ENCODE measurements at places on chromosomes 12 and 14.

DNA sequence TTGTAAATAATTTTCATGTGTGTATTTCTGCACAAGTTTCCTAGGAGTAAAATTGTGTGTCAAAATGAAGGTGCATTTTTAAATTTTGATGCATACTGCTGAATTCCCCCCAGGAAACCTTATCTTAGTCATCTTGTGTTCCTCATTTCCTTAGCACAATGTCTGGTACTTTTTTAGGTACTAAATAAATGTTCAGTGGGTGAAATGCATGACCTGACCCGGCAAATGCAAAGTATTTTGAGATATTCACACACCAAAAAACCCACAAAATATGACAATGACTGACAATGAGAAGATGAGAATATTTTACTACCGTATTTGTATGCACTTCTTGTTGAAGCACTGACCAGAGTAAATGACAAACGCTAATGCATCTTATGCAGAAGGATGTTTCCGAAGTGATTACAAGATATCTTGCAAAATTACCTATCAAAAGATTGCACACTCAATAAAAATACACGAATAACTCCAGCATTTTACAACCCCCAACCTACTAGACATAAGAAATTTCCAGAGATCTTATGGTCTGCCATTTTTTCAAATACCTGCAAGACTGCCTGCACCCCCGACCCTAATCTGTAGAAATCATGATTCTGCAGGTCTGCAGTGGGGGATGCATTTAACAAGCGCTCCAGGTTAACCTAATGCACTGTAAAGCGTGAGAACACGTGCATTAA lies 895 bp upstream of the PRKAB1 start:
- DNase-seq: no peak

DNA sequence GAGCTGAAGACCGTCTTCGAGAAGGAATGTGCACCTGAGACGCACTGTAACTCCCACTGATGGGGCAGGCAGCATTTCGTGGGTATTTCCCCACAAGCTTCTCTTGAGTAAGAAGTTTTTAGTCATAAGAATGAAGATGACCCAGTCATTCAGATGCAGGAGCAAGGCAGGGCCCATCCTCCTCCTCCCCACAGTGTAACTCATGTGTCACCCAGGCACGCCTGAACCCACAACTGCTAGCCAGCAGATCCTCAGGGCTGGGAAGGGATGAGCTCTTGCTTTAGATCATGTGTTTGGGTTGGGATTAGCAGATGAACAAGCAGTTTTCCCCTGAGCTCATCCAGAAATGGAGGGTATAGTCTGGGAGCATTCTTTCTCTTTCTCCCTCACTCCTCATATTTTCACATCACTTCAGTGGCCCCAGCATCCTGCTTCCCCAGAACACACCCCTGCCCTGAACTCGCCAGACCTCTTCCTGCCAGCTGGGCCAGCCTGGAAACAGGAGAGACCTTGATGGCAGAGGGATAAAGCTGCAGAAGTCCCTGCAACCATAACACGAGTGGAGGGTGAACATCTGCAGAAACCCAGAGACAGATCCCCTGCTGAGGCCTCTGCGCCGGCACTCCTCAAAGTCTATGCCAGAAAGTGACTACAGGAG lies 73.3 kb downstream of the B4GALNT3 start:
- no peak for DNase-seq

GRCh38 chr12:128513831-128514230 lies 246.9 kb downstream of the TMEM132C start:
- DNase-seq: no peak

DNA sequence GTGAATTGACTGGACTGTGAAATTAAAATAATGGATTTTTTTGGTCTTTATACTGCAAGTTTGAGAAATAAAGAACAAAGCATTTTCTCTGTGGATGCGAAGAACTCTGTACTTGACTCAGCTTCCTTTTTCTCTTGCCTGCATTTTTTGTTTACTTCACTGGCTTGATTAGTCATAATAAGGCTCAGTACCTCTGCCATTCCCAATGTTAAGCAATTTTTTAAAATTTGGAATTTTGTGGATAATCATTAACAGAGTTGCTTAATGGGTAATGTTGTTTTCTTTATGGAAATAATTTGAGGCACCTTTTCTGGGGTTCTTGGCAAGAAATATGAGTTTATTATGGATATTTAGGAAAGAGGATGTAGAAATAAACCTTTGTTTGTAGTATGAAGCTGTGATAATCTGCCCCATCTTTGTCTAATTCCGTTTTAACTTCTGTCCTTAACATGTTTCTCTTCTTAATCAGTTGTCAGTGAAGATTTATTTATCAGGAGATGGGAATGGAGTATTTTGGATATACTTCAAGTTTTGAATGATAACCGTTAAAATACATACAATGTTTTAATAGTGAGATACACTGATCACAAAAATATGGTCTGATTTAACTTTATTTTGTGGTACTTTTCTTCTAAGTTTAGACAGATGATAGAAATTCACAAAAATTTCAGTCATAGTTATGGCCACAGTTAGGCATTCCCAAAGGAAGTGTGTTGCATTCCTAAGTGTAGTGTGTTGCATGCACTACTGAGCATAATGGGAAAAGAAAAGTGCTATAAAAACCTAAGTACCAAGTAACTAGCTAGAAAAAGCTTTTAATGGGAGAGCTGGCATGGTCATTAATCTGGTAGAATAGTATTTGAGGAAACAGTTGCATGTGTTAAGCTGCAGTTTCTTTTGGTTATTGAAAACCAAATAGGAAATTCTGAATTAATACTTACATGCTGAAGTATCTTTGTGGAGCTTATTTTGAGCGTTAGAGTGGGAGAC lies 27.7 kb downstream of the WNK1 start:
- peak; percentile 78 for DNase-seq

DNA sequence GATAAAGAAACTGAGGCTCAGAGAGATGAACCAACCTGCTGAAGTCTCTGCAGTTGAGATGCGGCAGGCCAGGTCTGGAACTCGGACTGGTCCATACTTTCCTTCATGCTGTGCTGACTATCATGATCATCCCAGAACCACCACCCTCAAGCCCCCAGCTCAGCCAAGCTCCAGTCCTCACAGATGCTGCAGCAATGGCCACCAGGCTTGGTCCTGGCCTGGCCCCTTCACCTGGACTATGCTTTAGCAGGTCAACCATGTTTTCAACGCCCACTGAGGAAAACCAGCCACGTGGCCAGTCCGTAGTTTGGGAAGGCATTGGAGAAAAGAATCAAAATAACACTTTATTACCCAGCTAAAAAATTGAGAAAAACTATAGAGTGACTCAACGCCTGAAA lies 1.4 kb downstream of the GPR68 start:
- DNase-seq: no peak

GRCh38 chr12:124248941-124249825 lies 45.7 kb upstream of the RFLNA start:
- DNase-seq: no peak

GRCh38 chr14:75258079-75258802 lies 20.4 kb upstream of the FOS start:
- no peak for DNase-seq

All from kidney glomerular epithelial cell (primary cell).